Common myeloid progenitor, CD34-positive (primary cell): ENCODE measurements at places on chromosomes 6 and 20.

- DNase-seq, result no peak
Measured at GRCh38 chr6:250676-251075, 41.6 kb upstream of the DUSP22 start.

DNA sequence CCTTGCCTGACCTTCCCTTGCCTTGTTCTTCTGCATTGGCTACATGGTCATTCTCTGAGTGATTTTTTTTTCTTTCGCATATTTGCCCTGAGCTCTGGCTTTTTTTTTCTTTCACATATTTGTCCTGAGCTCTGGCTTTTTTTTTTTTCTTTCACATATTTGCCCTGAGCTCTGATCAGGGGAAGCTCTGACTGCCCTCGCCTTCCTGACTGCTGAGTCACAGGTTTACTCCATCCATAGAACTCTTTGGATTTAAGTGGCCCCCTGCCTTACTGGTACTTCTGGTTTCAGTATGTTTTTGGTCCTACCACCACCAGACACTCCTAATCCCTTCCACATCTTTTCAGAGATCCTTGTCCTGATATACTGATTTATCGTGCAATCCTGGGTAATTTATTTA lies 201.1 kb downstream of the OGFRL1 start:
- peak; percentile 40 for DNase-seq

GRCh38 chr20:4898282-4899244 lies 102.7 kb downstream of the SLC23A2 start:
- DNase-seq, result no peak

GRCh38 chr6:72504406-72504805 lies 117.5 kb upstream of the KCNQ5 start:
- DNase-seq, result no peak

DNA sequence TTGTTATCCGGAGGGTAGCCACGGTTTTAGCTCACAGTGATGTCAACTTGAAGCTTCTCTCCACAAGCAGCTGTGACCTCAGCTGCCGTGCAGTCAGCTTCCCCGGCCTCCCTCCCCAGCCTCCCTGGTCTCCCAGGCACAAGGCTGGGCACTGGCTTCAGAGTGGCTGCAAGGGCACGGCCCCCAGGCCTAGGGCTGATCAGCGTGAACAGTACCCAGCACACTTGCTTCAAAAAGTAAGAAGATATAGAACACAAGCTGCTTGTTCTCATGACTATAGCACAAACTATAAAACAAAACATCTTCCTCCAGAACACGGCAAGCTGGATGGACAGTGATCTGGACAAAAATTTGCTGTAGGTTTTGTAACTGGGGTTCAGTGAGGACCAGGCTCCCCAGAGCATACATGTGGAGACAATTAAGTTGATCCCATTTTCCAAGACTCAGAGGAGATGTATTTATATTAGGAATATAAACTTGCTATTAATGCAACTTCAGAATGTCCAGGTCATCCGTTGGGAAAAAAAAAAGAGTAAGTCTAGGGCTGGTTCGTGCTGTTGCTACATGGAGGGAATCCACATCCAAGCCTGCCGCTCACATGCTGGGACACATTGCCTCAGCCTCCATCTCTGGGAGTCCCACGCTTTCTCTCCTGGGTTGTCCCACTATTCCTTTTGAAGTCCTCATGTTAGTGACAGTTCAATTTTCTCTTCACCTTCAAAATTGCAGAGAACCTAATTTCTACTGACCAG lies 199.4 kb upstream of the THBS2 start:
- no peak for DNase-seq

- no peak for DNase-seq
Measured at GRCh38 chr6:140230282-140230681, 855.8 kb upstream of the CITED2 start.

GRCh38 chr20:10322073-10323012 lies 103.7 kb downstream of the SNAP25 start:
- no peak for DNase-seq

GRCh38 chr6:25197111-25197510 lies 82.1 kb upstream of the CARMIL1 start:
- DNase-seq, result no peak

DNA sequence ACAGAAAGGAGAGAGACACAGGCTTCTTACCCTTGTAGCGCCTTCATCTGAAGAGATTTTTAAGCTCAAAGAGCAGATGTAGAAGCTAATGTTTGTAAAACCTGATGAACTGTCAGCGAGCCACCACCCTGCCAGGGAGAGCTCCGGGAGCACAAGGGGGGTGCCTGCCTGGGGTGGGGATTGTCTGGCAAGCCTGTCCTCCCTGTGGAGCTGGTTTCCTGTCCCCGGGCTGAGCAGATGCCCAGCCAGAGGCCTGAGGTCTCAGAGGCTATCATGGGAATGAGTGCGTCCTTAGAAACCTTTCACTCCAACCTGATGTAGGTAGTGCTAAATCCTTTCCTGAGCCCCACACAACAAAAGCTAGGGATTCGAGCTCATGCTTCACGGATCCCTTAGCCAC lies 41.9 kb upstream of the NR2E1 start:
- no peak for DNase-seq

- no peak for DNase-seq
Measured at GRCh38 chr6:45464685-45465084, 87.0 kb upstream of the SUPT3H start.

- DNase-seq, result no peak
Measured at GRCh38 chr20:59748619-59749191, 144.4 kb downstream of the PHACTR3 start.

- DNase-seq, result no peak
Measured at GRCh38 chr6:158963020-158963808, 36.8 kb downstream of the RSPH3 start.

DNA sequence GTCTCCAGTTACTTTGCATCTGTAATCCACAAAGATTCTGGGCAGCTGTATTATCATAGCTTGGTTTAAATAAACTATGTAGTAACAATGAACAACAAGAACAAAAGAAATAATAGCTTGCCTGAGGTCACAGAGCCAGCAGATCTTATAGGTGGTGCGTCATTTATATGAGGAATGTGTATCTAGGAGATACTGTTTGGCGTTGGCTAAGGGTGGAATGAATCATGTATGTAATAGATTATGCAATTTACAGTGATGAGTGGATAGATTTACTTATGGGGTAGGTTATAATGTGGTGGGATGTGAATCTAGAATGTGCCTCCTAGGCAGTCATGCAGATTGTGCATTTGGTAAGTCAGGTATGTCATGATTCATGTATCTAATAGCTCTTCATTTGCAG lies 42.8 kb downstream of the HNF4A start:
- DNase-seq, result no peak

DNA sequence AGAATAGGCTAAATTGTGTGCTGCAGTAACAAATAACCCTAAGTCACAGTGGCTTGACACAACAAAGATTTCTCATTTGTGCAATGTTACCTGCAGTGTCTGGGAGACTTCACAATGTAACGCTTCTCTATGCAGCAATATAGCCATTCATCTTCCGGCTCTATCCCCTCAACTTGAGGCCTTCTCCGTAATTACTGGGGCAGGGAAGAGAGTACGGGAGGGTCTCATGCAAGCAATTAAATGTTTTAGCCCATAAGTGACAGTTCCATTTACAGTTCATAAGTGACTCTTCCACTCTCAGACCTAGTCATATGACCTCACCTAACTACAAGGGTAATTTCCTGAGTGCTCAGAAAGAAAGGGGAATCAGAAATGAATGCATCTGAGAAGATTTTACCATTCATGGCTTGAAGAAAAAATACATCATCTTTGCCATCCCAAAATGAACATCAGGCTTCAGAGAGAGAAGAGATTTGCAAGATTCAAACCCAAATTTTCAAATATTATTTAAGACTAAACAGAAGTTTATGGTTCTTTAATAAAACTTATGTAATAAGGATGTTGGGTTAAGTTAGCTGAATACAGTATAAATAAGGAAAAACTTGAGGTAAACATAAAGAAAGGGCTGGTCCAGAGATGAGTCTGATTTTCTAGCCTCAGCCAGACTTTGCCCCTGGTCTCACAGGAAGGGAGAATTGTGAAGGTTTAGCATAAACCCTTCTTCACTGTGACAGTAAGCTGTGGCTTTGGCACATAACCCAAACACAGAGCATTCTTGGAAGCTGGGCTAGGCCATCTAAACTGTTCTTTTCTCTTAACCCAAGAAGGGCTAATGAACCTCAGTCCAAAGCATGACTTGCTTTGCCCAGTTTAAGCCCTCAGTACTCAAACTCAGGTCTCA lies 13.3 kb downstream of the GPR6 start:
- DNase-seq, result no peak

GRCh38 chr6:144320741-144321140 lies 35.6 kb downstream of the UTRN start:
- DNase-seq, result no peak

DNA sequence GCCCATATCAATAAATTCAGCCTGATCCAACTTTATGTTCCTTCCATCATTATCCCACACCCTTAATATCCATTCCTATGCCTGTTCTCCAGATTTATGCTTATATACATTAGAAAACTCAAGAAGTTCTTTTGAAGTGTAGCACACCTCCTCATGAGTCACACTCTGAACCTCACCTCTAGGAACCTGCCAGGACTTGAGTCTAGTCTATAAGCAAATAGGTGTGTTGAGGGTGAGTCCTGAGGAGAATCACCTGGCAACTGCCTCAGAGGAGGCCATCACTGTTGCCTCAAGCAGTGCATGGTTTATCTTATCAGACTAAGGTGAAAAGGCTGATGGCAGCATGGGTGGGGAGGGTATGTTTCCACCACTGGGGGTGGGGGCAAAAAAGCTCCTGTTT lies 496.7 kb downstream of the C6orf118 start:
- DNase-seq, result no peak

- no peak for DNase-seq
Measured at GRCh38 chr6:39493174-39493573, 170.7 kb upstream of the KCNK16 start.

DNA sequence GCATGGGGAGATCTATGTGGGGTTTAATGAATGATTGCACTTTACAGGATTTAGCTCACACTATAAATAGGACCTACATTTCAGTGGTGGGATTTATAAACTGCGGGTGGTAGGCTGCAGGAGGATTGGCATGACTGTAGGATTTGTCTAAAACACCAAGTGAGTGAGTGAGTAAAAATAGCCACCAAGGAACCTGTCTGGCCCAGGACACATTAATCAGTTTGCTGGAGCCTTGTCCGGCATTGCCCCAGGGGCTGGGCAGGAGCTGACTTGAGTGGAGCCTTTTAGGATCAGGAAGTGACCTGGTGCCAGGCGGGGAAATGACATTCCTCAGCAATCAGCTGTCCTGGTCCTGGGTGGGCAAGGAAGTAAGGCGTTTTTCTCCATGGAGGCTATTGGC lies 278.7 kb upstream of the PRND start:
- no peak for DNase-seq

GRCh38 chr6:150403458-150404246 lies 34.8 kb downstream of the IYD start:
- peak; percentile 5 for DNase-seq

DNA sequence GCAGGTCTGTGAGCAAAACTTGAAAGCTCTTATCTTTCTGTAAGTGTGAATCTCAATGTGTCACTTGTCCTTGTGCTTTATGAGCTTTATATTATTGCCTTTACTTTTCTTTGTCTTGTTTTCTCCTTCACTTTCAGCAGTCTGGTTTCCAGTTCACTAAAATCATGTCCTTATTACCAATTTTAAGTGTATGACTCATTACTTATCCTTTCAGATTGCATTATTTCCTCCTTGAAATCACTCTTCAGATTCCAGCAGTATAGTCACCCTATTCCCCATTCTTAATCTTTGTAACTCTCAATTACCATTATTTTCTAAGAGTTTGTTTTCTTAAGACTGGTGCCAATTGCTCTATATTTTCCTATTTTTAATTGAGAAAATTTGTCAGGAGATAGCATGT lies 117.4 kb upstream of the GRIK2 start:
- DNase-seq, result no peak
